ENCODE measurements at places on chromosomes 12 and 14.

DNA sequence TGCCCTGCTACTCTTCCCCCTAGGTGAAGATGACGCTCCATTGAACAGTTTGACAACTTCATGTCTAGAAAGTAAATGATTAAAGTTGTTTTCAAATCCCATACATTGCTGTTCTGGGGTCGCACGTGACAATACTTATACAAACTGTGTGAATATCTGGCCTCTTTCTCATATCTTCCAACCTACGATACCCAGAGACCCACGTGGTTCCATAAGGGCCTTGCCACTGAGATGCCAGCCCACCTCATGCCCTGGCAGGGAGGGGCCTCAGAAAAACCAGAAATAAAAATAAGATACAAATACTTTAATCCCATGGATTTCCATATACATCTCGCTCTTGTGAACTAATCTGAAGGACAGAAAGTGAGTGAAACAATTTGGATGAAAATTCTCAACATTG, 4.5 kb downstream of the GZMB start:
- no peak for DNase-seq

GRCh38 chr14:84435820-84436324, 1094.1 kb upstream of the FLRT2 start:
- no peak for DNase-seq

GRCh38 chr14:88005050-88005481, at the start of gene GPR65:
Gene GPR65, plus strand, starts transcription at chr14:88005135. Its CDS starts 5,713 bp downstream, at chr14:88010848.
- peak; percentile 60 for DNase-seq

DNA sequence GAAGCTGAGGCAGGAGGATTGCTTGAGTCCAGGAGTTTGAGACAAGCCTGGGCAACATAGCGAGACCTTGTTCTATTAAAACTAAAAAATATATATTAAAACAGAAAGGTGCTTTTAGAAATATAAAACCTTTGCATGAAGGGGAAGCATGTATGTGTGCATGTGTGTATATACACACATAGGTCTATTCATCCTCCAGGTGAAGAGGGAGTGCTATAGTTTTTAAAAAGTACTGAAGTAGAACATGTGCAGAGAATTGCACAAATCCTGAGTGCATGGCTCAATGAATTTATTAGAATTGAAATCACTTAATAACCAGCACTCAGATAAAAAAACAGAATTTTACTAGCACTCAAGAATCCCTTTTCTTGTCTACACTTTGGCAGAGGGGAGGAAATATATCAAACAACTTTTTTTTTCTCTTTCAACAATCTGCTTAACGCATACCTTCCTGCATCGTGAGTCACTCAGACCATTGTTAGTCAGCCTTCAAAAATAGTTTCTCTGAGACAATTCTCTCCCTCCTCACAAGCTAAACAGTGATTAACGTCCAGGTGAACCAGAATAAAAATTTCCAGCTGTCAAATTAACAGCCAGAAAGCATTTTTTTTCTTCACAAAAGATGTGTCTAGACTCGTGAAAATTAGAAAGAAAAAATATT, 17.7 kb upstream of the NEDD1 start:
- no peak for DNase-seq

DNA sequence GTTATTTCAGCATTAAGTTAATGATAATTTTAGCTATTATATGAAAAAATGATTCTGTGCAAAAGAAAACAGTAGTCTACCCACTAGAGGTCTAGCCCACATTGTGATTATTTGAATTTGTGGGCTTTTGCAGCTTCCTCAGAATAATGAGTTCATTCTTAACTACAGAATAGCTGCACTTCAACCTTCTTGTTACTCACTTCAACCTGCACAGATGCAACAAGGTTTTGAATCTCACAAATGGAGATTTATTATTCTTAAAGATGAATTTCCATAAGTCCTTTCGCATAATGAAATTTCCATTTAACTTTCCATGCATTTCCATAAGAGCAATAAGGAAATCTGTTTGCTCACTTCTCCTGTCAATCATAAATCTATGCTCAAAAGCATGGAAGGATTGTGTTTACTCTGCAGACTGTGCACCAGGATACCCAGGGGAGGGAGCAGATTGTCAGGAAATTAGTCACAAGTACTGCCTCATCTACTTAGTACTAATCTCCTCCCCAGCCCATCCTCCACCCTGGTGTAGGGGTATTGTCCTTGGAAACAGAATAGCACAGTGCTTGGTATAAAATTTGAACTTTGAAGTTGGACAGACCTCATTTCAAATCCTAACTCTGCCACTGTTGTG, 24.1 kb downstream of the PTGER2 start:
- DNase-seq, result no peak

DNA sequence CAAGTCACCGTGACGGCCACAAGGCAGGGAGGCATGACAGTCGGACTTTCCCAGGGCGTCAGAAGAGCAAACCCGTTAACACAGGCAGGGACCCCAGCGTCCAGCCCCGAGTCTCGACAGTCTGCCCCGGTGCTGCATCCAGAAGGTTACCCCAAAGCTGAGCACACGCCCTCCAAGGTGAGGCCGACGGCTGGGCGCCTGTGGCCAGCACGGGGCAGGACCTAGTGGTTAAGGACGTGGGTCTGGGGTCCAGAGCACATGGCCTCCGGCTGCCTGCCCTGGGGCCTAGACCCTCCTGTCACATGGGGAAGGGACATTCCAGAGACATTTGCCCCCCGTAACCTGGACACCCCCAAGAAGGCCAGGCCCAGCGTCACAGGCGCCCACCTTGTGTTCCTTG, 29.7 kb upstream of the BTBD6 start:
- DNase-seq, result no peak

- no peak for DNase-seq
These were observed 775.7 kb downstream of the TMTC2 start for GRCh38 chr12:83462419-83462818.

DNA sequence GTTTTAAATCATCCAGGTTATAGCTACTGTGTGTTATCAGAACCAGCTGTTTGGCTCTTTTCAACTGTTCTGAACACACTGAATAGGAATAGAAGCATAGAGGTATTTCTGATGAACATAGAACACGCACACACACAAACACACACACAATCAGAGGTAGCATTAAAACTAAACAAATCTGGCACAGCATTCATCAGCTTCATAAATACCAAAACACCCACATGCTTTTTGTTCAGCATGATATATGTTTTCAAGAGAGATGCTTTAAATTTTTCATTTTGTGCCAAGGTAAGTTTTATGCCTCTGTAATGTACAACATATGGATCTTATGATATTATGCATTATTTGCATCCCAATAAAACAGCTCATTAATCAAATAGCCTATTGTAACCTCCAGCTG, 208.6 kb downstream of the GALC start:
- no peak for DNase-seq

GRCh38 chr12:3771853-3772252, 18.9 kb upstream of the CRACR2A start:
- no peak for DNase-seq

All from activated CD4-positive, alpha-beta memory T cell treated with anti-CD3 and anti-CD28 coated beads, Interleukin-2, amount 10 ng/mL, durations not matched to agents 7 days and 5 days (primary cell).